ENCODE measurements at places on chromosomes 3 and 15. TPM values are rescaled to one million over a fixed set of nuclear protein-coding genes. Genes with fewer than 3 reads are reported as not detected.
A peak's percentile ranks its signal among the peaks of the same experiment; 100 is the strongest.

DNA sequence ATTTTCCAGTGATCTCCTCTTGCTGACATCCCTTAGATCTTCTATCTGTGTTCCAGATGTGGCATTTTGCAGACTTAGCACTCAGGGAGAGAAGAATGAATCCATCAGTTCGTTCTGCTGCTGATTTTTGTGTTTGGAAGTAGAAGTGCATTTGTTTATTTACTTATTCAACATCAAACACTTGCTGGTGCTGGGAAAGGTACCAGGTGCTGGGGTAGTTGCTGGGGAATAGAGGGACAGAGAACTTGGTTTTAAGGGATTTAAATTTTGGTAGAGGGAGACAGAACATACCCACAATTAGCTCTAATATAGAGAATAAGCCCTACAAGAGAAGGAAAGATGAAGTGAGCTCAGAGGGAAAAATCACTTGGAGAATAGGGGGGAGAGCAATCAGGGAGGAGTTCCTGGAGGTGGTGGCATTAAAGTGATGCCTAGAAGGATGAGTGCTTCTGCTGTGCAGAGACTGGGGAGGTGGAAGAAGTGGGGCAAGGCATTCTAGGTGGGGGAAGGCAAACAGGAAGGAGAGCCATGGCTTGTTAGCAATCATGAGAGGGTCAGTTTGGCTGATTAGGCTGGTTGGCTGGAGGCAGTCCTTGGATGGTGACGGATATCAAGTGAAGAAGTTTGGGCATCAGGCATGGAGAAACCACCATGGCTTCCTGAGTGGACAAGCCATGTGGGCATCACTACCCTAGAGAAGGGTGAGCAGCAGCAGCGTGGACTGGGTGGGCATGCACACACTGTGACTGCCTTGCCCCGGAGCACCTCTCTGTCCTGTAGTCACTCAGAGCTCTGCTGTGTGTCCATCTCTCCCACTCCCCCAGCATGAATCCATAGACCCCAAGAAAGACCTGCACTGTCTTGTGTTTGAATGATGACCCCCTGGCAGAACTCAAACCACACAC, 197.3 kb downstream of the OPA1 start:
- no peak for DNase-seq

Gene VEPH1
- 0.41 TPM for total RNA-seq

Gene AHSG
- not detected for total RNA-seq

- DNase-seq: peak; percentile 77
Measured at GRCh38 chr15:78065284-78065872, 12.1 kb downstream of the TBC1D2B start.
